Hematopoietic multipotent progenitor cell treated with erythropoietin and hydrocortisone succinate and interleukin-3 and kit ligand, for 8 days (in vitro differentiated cells): ENCODE measurements at places on chromosomes 16 and 17.
A peak's percentile ranks its signal among the peaks of the same experiment; 100 is the strongest.

DNA sequence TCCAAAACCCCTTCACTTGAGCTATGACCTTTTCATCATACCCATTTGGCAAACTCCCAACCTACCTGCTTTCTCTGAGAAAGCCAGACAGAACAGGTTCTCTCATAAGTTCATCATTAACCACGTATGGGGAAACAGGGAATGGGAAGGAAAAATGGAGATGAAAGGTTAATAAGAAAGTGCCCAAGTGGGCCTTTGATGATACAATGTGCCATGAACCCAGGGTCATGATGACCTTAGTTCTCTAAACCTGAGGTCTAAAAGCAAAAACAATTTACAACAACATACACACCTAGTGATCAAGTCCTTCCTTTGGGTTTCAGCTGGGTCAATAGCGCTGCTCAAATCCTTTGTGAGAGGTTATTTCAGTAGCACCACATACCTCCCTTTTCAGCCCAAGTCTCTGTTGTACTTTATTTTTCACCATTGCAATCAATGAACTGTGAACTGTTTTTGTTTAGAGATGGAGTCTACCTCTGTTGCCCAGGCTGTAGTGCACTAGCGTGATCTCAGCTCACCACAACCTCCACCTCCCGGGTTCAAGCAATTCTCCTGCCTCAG lies 14.5 kb upstream of the RANGRF start:
- DNase-seq = no peak

DNA sequence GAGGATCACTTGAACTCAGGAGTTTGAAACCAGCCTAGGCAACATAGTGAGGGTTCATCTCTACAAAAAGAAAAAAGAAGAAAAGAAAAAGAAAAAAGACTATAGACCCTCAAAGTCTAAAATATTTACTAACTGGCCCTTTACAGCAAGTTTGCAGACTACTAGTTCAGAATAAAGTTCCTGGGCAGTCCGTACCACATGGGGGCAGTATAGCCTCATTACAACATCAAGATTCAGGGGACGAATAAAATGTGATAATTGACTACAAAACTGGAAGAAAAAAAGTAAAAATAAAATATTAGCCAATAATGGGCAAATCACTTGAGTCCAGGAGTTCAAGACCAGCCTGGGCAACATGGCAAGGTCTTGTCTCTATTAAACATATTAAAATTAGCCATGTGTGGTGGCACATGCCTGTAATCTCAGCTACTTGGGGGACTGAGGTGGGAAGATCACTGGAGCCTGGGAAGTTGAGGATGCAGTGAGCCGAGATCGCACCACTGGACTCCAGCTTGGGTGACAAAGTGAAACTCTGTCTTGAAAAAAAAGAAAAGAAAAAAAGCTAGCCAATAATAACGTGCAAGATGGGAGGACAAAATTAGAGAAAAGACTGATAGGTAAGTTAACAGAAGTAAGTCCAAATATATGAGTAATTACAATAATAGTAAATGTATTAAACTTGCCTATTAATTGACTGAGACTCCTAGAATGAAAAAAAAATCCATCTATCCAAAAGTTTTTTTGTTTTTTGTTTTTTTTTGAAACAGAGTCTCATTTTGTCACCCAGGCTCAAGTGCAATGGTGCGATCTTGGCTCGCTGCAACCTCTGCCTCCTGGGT lies 129.4 kb upstream of the SEC14L1 start:
- DNase-seq = peak; percentile 75

DNA sequence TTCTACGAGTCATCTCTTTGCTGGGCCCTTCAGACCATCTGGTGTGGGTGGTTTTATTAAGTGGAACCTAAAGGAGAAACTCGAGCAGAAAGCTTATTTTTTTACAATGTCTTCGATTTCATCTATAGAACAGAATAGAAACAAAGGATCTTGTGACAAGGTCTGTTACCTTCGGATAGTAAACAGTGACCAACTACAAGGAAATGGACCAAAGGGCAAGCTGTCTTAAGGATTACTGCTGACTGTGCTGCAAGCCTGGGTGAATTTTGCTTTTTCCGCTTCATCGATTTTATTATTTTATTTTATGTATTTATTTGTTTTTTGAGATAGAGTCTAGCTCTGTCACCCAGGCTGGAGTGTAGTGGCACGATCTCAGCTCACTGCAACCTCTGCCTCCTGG lies 348.9 kb upstream of the ERCC4 start:
- DNase-seq = no peak

DNA sequence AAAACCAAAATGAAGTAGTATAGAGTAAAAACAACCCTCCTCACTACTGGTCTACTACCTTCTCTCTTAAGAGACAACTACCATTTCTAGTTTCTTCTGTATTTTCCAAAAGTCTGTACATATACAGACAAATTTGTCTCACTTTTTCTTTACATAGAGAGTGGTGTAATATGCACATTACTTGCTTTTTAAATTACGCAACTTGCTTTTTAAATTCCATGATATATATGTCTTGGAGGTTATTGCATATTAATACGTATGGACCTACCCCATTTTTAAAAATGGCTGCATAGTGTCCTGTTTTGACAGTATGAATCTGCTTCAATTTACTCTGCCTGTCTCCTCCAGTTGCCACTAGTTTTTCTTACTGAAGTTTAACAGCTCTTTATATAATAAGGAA lies 42.5 kb upstream of the AQP8 start:
- DNase-seq = no peak

DNA sequence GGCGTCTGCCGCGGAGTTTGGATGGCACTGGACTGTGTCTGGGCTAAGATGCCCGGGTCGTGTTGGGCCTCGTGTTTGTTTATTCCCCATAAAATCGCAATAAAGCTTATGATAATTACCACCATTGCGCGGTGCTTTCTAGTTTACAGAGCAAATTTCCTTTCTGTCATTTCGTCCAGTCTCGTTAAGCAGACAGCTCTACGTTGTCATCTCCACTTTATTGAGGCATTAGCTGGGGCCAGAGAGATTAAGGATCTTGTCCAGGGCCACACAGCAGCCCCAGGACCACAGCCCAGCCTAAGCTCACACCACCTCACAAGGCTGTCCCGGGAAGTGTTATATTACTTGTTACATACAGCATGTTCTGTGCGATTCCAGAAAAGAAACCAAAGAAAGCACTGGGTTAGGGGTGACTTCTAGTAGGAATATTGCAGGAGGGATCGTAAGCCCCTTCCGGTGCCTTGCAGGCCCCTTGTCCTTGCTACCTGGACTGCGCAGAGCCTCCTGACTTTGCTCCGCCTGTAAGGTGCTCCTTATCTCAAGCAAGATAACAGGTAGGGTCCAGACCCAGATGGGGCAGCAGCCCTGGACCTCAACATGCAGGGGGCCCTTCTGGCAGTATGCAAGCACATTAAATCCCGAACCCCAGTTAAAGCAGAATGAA lies 6.3 kb downstream of the NOS2 start:
- DNase-seq = no peak

DNA sequence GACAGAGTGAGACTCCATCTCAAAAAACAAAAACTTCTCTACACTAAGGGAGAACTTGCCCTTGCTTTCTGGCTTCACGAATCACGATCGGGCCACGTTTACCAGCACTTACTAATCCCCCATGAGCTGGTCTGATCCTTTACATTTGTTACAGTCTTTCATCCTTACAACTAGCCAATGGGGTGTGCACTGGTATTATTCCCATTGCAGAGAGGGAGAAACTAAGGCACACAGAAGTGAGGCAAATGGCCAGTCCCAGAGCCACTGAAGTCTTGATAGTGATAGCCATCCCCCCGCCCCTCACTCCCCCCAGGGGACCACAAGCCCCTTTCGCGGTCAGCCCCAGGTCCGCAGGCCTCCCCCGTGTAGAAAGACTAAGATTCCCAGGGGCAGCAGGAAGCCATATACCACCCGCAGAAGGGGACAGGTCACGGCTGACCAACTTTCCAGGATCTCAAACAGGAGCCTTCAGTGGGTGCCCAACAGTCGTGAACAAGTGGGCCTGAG lies 868 bp downstream of the NATD1 start:
- DNase-seq = no peak

- no peak for DNase-seq
Observed at GRCh38 chr16:22240023-22240710, 34.1 kb downstream of the EEF2K start.

DNA sequence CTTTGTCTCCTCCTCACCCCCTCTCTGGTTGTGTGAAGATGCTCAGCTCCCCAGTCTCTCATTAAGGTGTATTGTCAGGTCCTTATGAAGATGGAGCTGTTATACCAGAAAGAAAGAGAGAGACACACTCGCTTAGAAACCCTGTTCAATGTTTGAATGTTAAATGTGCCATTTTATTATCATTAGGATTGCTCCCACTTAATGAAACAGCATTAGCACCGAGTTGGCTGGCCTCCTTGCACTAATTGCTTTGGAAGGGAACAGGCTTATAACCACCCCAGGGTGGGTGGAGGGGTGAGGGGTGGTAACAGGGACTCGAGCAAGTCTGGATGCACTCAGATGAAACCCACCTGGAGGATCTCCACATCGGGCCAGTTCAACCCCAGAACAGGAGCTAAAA lies 14.4 kb downstream of the PIPOX start:
- DNase-seq = no peak

- DNase-seq = peak; percentile 96
Observed at GRCh38 chr17:77924757-77925336, 33.7 kb upstream of the TNRC6C start.

DNA sequence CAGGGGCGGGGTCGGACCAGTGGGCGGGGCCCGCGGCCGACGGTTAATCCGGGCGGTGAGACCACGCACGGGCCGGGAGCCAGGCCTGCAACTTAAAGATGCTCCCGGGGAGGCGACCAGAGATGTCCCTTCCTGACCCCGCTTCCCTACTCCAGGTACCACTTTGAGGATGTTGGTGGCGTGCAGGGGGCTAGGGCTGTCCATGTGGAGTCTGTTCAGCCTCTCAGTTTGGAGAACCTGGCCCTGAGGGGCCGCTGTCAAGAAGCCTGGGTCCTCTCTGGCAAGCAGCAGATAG lies 580 bp downstream of the RANGRF start:
- no peak for DNase-seq

DNA sequence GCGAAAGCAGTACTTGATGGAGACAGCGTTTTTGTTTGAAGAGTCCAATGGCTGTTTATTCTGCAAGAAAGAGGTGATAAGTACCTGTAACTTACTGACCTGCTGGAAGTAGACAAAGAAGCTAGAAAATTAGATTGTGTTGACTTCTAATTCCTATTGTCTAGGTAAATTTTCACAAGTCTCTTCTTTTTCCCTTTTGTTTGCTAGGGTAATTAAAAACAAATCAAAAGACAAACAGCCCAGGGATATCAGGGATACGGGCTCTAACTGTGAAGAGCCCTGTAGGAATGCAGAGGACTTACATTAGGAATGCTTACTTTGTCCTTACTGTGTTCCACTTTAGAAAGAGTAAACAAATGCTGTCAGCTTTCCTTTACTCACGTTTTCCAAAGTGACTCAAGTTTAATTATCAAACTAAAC lies 7.0 kb downstream of the PSME3IP1 start:
- DNase-seq = no peak

DNA sequence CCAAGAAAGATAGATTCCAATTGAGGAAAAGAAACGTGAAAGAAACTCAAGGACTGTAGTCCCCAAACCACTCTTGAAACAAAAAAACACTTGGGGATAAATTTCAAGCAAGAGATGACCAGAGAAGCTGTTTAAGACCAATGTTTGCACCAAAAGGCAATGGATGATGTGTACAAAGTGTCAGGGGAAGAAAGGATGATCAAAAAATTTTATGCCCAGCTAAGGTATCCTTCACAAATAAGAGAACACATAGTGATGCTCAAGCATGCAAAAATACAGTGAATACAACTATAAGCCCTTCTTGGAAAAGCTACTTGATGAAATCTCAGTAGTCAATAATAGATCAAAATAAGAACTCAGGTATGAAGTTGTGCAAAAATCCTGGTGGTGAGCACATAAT lies 281.1 kb downstream of the CEP112 start:
- DNase-seq = no peak

DNA sequence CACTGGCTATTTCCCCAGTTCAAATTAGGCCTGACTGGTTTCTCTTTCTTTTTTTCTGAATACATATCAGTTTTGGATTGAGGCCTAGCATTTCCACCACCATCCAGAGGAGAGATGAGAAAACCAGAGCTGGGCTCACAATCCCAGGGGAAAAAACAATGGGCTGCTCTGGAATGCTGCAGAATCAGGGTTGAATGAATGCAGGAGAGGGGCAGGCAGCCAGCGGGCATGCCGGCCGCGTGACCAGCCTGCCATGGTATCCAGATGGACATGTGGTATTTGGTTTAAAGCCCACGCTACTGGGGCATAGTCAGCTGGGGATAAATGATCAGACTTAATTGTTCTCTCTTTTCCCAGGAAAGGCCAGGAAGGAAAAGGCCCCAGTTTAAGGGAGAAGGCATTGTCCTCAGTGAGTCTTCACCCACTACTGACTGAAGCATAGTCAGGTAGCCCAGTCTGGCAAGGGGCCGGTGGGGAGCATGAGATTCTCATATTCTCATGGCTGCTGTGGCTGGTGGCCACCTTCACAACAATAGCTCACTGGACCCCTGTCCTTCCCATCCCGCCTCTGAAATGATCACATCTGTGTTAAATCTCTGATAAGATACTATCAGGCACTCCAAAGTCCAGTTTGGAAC lies 38.7 kb upstream of the RHOT1 start:
- DNase-seq = no peak

DNA sequence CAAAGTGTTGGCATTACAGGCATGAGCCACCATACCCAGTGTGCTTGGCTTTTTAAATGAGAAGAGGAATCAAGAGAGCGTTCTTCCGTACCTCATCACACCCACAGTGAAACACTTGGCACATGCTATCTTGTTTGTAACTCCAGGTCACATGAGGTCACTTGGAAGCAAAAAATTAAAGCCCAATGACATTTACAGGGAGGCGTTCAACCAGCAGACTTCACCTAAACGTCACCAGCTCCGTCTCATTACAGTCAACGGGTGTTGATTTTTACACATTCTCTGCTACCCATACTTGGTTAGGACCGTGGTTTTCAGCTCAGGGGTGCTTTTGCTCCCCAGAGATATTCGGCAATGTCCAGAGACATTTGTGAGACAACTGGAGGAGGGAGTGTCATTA lies 127.0 kb downstream of the XYLT1 start:
- DNase-seq = peak; percentile 31

- DNase-seq = no peak
Observed at GRCh38 chr16:70750893-70751467, 50.0 kb downstream of the VAC14 start.

DNA sequence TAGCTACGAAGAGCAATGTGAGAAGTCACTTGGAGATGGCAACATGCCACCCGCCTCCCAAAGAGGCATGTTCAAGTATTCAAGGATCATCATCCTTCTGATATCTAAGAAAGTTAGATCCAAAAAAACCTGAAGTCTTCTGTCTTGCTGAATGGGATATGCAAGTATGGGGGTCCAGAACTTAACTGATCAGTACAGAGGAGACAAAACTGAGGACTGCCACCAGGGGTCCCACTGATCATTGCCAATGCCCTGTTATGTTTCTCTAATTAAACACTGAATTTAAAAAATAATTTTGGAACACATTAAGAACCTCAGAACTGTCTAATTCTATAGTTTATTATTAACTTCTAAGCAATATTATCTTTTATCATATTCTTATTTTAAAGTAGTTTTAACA lies 99.7 kb downstream of the CDH8 start:
- no peak for DNase-seq
